Prostate gland (tissue), 2 donors: ENCODE measurements at places on chromosomes 13 and 19. TPM values are rescaled to one million over a fixed set of nuclear protein-coding genes. Genes with fewer than 3 reads are reported as not detected.
A peak's percentile ranks its signal among the peaks of the same experiment; 100 is the strongest.

DNA sequence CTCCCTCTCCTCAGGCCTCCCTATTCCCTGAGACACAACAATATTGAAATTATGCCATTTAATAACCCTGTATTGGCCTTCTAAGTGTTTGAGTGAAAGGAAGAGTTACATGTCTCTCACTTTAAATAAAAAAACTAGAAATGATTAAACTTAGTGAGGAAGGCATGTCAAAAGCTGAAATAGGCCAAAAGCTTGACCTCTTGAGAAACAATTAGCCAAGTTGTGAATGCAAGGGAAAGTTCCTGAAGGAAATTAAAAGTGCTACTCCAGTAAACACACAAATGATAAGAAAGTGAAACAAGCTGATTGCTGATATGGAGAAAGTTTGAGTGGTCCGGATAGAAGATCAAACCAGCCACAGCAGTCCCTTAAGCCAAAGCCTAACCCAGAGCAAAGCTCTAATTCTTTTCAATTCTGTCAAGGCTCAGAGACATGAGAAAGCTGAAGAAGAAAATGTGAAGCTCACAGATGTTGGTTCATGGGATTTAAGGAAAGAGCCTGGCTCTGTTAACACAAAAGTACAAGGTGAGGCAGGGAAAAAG is 127.6 kb downstream of the TNFRSF19 start:
- DNase-seq, result no peak

GRCh38 chr19:8456064-8456463 is 11.3 kb downstream of the HNRNPM start:
- DNase-seq, result no peak

DNA sequence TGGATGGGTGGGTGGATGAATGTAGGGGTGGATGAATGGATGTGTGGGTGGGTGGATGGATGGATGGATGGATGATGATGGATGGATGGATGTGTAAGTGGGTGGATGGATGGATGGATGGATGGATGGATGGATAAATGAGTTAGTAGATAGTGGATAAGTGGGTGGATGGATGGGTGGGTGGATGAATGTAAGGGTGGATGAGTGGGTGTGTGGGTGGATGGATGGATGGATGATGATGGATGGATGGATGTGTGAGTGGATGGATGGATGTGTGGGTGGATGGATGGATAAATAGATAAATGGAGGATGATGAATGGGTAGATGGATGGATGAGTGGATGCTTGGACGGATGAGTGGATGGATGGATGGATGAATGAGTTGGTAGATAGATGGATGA is 3.2 kb downstream of the MCF2L start:
- no peak for DNase-seq

Gene C3
- total RNA-seq, result 165 TPM

Gene F2RL3
- 6.2 TPM for total RNA-seq

GRCh38 chr19:37902668-37903067 is 3.7 kb downstream of the WDR87 start:
- DNase-seq, result peak; percentile 84

Gene RFPL4A
- total RNA-seq, result 0.80 TPM

DNA sequence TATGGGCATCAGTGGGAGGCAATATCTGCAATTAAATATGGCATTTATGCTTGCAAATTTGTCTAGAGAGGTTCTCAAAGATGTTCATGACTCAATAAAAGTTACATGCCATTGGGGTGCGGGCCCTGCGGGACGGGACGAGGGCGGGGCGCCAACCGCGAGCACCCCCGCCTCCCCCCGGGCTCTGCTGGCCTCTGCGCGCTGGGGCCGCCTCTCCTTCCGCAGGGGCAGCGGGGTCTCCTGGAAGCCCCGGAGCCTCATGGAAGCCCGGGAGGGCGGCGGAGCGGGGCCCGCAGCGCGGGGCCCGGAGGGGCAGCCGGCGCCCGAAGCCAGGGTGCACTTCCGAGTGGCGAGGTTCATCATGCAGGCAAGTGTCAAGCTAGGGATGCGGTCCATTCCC is 179.2 kb downstream of the TPTE2 start:
- no peak for DNase-seq

DNA sequence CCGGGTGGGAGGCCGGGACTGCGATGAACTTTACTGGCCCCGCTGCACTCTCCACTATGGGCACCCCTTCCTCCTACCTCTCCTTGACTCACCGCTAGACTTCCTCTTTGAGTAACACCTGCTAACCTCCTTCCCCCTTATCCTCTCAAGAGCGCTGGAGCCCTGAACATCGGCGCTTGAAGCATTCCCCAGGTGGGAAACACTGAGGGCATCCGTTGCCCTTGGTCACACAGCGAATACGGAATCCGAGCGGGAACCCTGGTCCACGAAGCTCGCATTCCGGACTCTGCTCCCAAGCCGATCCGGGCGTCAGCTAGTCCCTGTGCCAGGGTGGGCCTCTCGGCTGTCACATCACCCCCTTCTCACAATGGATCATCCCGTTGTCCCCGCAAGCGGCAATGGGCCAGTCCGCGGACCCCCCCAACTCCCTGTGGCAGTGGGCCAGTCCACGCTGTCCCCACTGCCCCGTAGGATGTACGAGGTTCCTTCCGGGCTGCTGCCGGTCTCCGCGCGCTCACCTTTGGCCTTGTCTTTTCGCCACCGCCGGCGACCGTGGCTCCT is 4.2 kb downstream of the LIPE start:
- no peak for DNase-seq

GRCh38 chr19:45645631-45646344 is 6.6 kb upstream of the EML2 start:
- DNase-seq, result peak; percentile 63

Gene SERTM1
- total RNA-seq, result not detected

Gene RUBCNL
- 9.9 TPM for total RNA-seq

DNA sequence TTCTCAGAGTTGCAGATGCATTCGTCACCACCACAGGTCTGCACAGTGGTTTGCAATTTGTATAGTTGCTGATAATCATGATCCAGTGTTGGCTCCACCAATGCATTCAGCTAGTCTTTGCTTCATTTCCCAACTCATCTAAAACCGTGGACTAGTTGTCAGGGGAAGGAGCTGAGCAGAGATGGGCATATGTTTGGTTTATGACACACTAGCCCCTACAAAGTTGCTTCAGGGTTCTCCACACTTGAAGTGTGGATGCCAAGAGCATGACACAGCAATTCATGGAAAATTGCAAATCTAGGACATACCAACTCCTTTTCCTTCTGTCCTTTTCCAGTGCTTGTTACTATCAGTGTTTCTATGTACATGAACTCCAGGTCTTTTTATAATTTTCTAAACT is 168.0 kb downstream of the TNFSF13B start:
- no peak for DNase-seq

DNA sequence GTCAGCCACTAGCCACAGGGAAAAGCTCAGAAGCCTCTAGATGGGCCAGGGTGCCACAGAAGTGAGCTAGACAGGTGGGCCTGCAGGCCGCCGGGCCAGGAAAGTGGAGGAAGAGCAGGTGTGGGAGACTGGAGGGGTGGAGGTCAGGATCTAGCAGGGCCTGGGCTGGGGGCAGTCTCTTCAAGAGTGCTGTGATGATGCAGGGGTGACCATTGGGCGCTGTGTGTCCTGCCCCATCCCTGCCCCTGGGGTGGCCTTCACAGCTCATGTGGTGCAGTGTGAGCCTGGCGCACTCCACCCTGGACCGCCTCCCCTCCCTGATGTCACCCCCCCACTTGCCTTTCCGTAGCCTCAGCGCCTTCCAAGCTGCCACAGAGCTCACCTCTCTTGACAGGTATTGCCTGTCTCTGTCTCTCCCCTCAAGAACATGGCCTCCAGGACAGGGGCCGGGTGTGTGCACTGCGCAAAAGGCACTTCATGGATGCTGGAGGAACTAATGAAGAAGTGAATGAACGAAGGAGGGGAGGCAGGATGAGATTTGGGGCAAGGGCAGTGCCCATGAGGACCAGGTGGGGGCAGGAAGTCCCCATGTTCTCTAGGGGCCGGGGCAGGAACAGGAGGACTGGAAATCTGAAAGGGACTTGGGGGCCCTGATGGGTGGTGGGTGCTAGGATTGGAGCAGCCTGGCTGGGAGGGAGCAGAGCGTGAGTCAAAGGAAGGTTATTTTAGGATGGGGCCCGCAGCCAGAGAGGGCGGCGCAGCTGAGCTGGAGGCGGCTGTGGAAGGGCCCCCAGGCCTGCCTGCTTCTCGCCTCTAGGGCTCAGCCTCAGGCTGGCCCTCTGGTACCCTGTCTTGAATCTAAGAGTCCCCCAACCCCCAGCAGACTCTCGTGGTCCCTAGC is 6.6 kb downstream of the SSBP4 start:
- no peak for DNase-seq

DNA sequence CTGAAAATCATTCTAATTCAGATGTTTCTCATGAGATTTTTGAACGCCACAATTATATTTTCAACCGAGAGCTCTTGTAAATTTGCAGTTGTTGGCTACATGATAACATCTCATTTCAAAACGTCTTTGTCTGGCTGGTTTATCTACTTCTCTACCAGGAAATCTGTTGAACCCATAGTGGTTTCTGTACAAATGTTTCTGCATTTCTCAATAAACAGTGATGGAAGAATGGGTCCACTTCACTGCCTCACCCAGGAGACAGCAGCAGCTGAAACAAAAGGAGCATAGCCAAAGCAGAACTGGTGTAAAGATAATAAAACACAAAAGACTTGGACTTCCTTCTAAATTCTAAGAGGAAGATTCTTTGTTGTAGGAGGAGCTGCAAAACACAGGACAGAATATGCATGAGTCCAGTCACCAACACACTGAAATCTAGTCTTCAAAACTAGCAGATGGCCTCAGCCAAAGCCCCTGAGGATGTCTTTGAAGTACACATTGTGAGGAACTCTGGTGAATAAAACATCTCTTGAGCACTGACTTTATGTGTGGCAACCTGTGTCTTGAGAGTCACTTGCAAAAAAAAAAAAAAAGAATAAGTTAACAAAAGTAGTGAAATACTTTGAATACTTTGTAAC is 68.6 kb upstream of the FGF14 start:
- DNase-seq, result no peak

Gene ADAMTS10
- 9.7 TPM for total RNA-seq

- no peak for DNase-seq
These were observed 3.8 kb upstream of the RAX2 start for GRCh38 chr19:3775831-3776230.

- no peak for DNase-seq
These were observed 424.2 kb downstream of the KCTD12 start for GRCh38 chr13:76461999-76462398.

GRCh38 chr19:31716826-31717225 is 367.6 kb upstream of the TSHZ3 start:
- no peak for DNase-seq

DNA sequence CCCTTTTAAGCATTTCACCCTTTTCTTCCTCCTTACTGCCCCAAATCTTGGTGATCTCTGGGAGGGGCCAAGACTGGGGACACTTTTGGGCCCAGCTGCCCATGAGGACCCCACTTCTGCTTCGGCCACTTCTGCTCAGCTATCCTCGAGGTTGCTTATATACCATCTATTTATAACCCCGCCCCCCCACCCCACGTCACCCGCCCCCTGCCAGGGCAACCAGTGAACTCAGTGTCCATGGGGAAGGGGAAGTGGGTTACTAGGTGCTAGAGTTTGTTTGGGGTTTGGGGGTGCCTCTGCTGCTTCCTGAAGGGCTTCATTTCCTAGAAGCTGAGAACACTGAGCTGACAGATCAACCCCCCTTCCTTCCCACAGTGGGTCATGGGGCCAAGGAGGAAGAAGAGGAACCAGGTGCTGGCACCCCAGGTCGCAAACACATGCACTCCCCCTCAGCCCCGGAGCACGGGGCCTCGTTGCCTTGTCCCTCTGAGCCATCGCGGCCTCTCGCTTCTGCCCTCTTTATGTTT is 6.1 kb upstream of the ADGRE5 start:
- no peak for DNase-seq

DNA sequence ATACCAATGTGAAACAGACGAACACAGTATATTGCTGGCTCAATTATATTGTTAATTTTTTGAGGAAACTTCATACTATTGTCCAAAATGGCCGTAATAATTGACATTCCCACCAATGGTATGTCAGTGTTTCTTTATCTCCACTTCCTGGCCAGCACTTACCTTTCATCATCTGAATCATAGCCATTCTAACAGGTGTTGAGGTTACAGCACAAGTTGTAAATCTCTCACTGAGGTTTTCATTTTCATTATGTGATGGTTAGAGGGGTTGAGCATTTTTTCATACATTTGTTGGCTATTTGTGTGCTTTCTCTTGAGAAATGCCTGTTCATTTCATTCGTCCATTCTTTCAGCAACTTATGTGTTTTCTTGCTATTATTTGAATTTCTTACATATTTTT is 824.0 kb downstream of the UQCRFS1 start:
- no peak for DNase-seq

- DNase-seq, result no peak
These were observed 59.6 kb downstream of the RBM26 start for GRCh38 chr13:79346300-79346914.

DNA sequence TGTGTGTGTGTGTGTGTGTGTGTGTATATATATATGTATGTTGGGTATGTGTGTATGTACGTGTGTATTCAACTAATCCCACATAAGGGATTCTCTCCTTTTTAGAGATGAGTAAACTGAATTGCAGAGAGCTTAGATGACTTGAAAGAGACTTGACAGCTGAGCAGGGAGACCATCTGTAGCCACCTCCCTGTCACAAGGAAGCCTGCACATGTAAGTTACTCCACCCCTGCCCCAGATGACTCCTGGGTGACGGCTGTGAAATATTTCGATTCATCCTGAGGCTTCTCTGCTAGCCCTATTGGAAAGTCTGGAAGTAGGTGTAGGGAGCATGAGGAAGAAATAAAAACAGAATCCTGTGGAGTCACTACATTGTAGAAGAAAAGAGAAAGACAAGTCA is 480.4 kb downstream of the FOXO1 start:
- no peak for DNase-seq

DNA sequence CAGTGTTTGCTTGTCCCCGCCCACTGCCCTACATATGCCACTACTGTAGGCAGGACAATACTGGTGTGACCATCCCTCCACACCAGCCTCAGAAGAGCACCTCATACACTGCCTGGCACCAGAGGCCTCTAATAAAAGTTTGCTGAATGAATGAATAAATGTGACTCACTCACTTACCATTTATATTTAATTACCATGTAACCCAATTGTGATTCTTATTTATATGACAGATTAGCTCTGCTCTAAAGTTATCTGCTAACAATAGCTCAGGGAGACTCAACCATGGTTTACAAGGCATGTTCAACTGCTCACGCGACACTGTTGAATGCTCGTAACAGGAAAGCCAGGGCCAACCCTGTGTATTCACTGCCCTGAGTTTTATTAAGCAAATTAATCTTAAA is 66.0 kb upstream of the DOCK9 start:
- peak; percentile 35 for DNase-seq

- no peak for DNase-seq
These were observed 3.3 kb downstream of the GPX4 start for GRCh38 chr19:1106841-1107660.
